ENCODE measurements at places on chromosomes 3 and 15.
A peak's percentile ranks its signal among the peaks of the same experiment; 100 is the strongest.

GRCh38 chr3:111851511-111851954 is 7.5 kb upstream of the PHLDB2 start:
- DNase-seq, result no peak

GRCh38 chr3:87173776-87174175 is 53.3 kb upstream of the CHMP2B start:
- no peak for DNase-seq

DNA sequence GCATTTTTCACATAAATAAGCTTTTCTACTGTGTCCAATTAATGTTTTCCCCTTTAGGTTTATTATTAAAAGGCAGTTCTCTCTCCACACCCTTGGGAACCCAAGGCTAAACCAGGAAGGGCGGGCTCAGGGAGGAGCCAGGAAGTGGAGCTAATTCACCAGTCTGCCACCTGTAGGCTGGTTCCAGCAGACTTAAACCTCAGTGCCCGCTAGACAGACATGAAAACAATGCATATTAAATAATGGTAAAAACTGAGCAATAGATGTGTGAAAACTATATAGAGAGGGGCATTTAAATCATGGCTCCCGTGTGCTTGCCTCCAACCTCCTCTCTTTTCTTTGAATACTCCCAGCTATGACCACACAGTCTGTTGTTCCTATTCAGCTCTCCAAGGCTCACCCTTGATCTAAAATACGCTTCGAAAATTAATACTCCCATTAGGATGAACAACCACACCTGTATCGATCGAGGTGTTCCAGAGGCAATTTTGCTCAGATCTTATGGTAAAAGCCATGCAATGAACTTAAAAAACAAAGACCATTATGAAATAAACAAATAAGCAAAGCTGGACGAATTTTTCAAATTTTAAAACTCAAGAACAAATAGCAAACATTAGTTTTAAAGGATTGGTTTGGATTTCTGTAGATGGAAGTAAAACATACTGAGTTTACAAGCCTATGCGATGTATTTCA is 253.3 kb downstream of the TJP1 start:
- DNase-seq, result no peak

GRCh38 chr3:145906301-145906700 is 254.7 kb downstream of the PLOD2 start:
- DNase-seq, result no peak

DNA sequence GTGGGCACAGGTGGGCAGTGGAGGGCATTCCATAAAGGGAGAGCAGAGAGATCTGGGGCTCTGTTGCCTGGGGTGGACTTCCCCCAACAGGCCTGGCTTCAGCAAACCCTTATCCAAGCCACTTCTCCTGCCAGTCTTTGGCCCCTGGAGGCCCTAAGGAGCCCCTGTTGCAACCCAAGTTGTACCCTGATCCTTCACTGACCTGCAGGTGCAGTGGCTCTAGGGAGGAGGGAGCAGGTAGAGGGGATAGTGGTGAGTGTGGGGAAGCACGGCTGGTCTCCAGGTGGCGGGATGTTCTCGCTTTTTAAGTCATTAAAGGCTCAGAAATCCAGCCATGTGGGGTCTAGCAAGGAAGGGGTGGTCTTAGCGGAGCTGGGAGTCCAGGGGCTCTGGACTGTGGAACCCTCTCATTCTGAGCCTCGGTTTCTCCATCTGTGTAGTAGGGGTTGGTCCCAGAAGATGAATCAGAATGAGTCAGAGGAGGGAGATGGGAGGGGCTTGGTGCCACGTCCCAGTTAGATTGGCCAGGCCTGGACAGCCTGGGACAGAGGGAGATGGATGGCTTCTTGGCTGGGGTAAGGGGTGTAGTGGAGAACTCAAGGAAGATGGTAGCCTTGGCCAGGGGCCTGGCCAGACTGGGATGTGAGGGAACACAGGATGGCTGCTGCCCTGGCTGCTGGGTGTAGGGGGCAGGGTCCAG is 2.6 kb downstream of the ZBTB47 start:
- DNase-seq, result no peak

DNA sequence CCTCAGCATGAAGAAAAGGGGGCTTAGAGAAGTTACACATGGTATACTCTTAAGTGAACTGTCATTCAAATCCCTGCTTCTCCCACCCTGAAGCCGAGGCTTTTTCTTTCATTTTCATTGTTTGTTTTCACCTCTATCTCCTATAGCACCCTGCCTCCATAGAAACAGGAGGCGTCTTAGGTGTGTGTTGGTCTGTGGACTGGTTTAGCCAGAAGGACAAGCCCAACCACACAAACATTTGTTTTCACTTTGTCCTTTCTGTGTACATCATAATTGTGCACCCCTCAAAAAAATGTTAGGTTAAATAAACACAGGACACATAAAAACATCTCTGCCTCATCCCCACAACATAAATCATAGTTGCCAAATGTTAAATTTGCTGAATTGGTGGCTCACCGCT is 73.3 kb upstream of the UBE2E2 start:
- DNase-seq, result no peak

DNA sequence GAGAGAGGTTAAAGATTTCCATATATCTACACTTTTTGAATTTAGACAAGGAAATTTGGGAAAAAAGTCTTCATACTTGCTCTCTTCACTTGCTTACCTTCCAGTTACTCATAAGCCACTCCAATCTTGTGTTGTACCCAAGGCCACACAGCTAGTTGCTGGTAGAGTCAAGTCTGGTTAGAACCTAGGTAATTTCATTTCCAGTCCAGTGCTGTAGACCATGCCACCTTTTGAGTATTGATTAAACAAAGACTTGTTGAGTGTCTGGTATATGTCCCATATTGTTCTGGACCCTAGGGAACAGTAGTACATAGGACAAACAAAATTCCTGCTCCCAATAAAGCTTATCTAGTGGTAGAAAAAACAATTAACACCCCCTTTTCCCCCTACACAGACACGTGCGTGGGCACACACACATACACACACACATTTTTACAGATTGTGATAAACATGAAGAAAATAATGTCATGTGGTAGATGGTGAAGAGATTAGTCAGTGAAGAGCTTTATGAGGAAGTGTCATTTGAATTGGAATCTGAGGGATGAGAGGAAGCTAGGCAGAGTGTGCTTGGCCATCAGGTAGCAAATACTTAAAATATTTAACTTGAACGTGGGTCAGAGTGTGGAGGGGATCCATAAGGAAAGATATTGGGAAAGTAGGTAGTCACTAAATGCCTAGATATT is 2.1 kb downstream of the CMC1 start:
- no peak for DNase-seq

DNA sequence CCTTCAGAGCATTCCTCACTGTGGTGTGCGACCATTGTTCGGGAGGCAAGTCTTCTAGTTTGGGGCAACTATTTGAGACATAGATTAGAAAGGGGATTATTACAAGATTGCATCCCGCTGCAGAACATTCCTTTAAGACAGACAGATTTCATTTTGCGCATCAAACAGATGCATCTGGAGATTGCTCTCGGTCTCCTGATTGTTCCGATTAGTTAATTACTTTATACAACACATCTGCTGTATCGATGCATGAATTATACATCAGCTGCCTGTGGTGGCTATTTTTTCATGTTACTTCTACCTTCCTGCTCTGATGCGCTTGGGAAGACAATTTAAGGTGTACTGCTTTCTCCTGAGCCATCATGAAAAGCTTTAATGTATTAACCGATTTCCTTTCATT is 10.0 kb downstream of the SATB1 start:
- no peak for DNase-seq

GRCh38 chr15:96122077-96123027 is 208.1 kb upstream of the NR2F2 start:
- DNase-seq, result no peak

DNA sequence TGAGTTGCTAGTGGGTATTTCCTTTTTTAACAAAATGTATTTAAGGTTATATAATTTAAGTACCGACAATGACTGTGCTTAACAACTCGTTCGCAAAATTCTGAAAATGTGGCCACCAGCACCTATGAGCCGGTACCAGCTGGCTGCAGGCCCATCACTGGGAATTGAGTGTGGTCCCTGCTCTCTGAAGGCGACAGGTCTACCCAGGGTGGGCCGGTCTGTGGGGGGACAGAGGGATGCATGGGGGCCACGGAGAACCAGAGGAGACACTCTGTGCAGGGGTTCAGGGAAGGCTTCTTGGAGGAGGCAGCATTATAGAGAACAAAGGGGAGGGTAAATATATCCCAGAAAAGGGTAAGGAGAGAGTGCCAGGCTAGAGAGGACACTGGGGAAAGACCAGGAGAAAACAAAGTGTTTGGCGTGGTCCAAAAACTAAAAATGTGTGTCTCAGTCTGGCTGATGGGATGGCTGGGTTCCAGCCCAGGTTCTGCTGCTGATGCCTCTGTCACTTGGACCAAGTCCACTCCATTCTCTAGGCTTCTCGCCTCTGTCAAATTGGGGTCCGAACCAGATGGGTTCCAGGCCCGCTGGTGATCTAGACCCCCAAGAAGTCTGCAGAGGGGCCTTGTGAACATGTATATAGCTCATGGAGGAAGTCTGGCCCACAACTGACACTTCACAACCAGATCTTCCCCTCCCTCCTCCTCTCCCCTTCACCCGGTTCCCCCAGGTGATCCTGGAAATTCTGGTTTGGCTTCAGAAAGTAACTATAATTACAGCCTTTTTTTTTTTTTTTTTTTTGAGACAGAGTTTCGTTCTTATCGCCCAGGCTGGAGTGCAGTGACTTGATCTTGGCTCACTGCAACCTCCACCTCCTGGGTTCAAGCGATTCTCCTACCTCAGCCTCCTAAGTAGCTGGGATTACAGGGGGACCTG is 10.7 kb upstream of the CYP11A1 start:
- DNase-seq, result no peak

DNA sequence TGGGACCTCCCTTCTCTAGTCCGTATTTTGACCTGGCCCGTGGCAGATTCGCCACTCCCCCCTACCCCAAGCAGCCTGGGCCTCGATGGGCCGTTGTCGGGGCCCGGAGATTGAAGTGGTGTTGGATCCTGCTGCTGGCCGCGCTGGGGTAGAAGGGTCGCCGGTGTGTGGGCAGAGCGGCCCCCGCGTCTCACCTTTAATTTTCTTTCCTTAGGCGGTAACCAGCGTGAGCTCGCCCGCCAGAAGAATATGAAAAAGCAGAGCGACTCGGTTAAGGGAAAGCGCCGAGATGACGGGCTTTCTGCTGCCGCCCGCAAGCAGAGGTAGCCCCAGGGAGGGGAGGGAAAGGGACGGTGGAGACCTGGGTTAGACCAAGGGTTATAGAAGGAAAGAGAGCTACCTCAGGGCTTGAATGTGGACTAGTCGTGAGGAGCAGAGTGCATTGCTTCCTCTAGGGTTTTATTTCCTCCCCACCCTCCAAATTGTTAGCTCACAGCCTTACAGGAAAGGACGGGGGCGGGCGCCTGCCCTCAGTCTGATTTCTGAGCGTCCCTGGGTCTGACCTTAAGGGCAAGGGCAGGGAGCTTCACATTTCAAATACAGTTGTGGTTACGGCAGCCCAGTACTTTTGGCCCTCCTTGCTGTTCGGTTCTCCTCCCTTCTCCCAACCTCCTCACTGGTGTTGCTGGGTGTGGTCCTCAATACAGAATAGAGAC is 799 bp downstream of the SERF2 start:
- no peak for DNase-seq

DNA sequence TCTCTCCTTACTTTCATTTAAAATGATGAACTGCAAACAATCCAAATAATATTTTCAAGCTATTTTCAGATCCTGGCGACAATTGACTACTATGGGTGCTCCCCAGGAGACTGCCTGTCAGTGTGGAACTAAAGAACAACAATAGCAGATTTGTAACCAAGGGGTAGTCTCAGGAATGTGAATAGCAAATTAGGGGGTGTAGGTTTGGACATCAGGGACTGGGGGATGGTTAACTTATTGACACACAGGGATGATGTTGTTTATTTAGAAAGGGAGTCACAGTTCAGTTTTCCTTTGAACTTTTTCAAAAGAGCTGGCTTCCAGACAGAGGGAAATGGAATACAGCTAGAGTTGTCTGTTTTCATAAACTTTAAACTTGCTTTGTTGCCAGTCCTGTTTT is 229.8 kb downstream of the LRTM1 start:
- DNase-seq, result no peak

DNA sequence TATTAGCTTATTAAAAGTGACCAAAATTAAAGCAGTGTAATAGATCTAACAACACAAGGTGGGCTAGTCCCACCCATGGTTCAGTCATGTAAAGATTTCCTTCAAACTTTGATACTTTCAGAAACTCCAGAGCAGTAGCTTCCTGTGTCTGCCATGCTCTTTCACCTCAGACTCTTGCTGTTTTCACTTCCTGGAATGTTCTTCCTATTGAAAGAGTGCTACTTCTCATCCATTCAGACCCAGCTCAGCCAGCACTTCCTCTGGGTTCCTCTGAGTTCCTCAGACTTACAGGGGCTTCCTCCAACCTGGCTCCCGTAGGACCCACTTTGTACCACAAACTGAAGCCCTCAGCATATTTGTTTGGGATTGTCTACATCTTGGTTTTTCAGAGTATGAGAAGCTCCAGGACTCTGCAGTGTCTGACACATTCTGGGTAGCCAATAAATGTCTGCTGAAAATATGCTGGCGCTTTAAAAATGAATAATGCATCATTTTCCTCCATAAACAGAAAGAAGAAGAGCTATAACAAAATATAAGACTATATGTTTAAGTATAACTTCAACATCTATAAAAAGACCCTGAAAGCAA is 18.0 kb downstream of the NCEH1 start:
- DNase-seq, result no peak

GRCh38 chr15:55230051-55230670 is 33.4 kb upstream of the RSL24D1 start:
- DNase-seq, result no peak

GRCh38 chr15:60419753-60420152 is 22.0 kb upstream of the ANXA2 start:
- no peak for DNase-seq

- no peak for DNase-seq
Measured at GRCh38 chr3:164452707-164453106, 625.6 kb downstream of the SI start.

DNA sequence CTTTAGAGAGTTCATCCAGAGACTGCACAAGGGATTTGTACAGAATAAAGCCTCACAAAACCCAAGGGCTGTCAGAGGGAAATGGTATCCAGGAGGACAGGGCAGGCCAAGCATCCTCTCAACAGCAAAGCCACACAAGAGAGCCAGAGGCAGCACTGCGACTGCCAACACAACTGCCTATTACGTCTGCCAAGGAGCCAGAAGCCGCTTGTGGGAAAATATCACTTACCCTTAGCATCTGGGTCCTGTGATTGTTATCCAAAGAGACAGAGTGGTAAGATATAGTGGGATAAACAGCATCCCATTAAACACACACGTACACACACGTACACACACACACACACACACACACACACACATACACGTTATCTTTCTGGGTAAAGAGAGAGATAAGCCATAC is 618.3 kb upstream of the AGTR1 start:
- peak; percentile 64 for DNase-seq

DNA sequence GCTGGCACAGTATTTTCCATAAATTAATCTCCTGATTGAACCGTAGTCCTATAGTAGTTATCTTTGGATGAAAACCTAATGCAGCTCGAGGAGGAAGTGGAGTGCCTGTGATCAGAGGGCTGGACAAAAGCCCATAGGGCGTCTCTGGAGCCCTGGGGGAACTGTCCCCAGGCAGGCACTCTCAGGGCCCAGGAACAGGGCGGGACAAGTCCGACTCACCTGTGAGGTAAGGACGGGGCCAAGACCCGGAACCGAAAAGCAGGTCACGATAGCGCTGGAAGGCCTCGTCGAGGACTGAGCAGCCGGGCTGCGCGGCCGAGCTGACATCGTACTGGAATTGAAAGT is 341 bp downstream of the HEXA start:
- no peak for DNase-seq
